ENCODE measurements at places on chromosomes 2 and 18.

GRCh38 chr18:8299054-8299980 lies 309.9 kb upstream of the RAB12 start:
- no peak for DNase-seq

GRCh38 chr18:7601246-7601615 lies 34.1 kb downstream of the PTPRM start:
- DNase-seq = no peak

DNA sequence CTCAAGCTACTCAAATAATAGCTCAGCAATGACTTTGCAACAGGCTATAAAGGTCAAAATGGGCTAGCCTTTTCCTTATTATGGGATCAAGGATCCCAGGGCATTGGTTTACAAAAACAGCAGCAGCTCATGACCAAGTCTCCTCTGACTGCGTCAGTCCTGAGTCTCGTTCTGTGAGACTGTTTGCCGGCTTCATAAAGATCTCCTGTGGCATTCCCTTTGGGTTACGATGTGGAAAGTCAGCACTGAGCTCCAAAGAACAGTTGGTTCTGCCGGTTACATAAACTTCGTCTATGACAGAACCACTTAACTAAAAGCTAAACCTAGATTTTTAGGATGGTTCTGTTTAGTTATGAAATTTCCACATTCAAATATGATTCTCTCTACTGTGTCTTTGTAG lies 674.9 kb downstream of the ZEB2 start:
- no peak for DNase-seq

- DNase-seq = peak; percentile 13
Observed at GRCh38 chr2:64524604-64525316, 632 bp downstream of the AFTPH start.

- DNase-seq = no peak
Observed at GRCh38 chr2:210459880-210460279, 16.7 kb downstream of the LANCL1 start.

DNA sequence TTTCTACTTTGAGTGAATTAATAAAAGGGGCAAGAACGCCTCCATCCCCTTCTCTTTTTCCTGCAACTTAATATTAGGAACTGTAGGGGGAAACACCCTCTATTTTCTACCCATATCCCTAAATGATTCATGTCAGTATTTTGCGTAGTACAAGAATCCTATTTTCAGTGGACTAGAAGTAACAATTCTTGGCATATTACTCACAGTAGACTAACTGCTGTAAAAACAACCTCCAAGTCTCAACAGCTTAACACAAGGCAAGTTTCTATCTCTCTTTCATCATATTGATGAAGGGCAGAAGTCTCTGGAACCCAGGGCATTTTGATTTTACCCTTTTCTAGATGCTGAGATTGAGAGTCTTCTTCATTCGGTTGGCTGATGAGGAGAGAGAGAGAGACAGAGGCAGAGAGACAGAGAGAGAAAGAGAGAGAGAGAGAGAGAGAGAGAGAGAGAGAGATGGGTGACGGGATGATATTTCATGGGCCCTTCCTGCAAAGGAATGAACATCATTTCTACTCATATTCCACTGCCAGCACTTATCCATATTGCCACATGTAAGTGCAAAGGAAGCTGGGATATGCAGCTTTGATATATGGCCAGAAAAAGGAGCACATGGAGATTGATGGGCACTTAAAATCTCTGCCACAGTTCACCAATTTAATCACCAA lies 481.6 kb downstream of the LPIN1 start:
- no peak for DNase-seq

All from stimulated activated CD4-positive, alpha-beta T cell treated with anti-CD3 and anti-CD28 coated beads, Interleukin-1b, Interleukin-23, amount 100 ng/mL, for 24 hours (primary cell).